Activated B cell treated with CpG ODN at 0.5 μM for 24 hours (primary cell): ENCODE measurements at places on chromosomes 5 and 9.

- DNase-seq = no peak
Measured at GRCh38 chr5:20832204-20833080, 844.4 kb upstream of the CDH18 start.

GRCh38 chr5:72006361-72006760 lies 100.9 kb upstream of the MAP1B start:
- DNase-seq = no peak

GRCh38 chr5:103487218-103487617 lies 75.4 kb downstream of the NUDT12 start:
- DNase-seq = no peak

- DNase-seq = no peak
Measured at GRCh38 chr9:3809724-3810123, 283.9 kb upstream of the RFX3 start.

GRCh38 chr5:79955941-79956670 lies 35.0 kb downstream of the MTX3 start:
- DNase-seq = no peak
